ENCODE measurements at places on chromosomes 6 and 20. TPM values are rescaled to one million over a fixed set of nuclear protein-coding genes. Genes with fewer than 3 reads are reported as not detected.

Gene FOXS1
- not detected for polyA plus RNA-seq

Gene DSE
- 14.6 TPM for polyA plus RNA-seq

Gene RUNX2
- polyA plus RNA-seq, result 1.3 TPM

Gene PDCD2
- polyA plus RNA-seq, result 81.0 TPM

Gene MYLIP
- 84.0 TPM for polyA plus RNA-seq

Gene SLC32A1
- polyA plus RNA-seq, result not detected

Gene ATP9A
- polyA plus RNA-seq, result not detected

Gene FRS3
- 11.9 TPM for polyA plus RNA-seq

Gene MCCD1
- not detected for polyA plus RNA-seq

Gene KCNK16
- polyA plus RNA-seq, result not detected

Gene CPXM1
- polyA plus RNA-seq, result not detected

Gene HLA-DPA1
- polyA plus RNA-seq, result 1,237 TPM

Gene GRM1
- polyA plus RNA-seq, result not detected

Gene CLDN20
- polyA plus RNA-seq, result not detected

Gene RNF39
- polyA plus RNA-seq, result not detected

Gene ESR1
- 0.24 TPM for polyA plus RNA-seq

Gene CBLN4
- polyA plus RNA-seq, result not detected

Gene CALHM4
- not detected for polyA plus RNA-seq

Gene GNMT
- 7.8 TPM for polyA plus RNA-seq

Gene SERAC1
- 4.4 TPM for polyA plus RNA-seq

Gene RAET1L
- polyA plus RNA-seq, result not detected

Gene MUCL3
- polyA plus RNA-seq, result not detected

Gene TRIM15
- polyA plus RNA-seq, result not detected

Gene PLAGL1
- 46.5 TPM for polyA plus RNA-seq

Gene CGA
- not detected for polyA plus RNA-seq

Gene OVOL2
- not detected for polyA plus RNA-seq

Gene TTBK1
- not detected for polyA plus RNA-seq

Gene METTL24
- not detected for polyA plus RNA-seq

Gene SLC17A3
- not detected for polyA plus RNA-seq

Gene RREB1
- 2.1 TPM for polyA plus RNA-seq

Gene SYCP2L
- polyA plus RNA-seq, result not detected

Gene ADTRP
- not detected for polyA plus RNA-seq

Gene FNDC11
- polyA plus RNA-seq, result 0.23 TPM

Gene PNPLA1
- polyA plus RNA-seq, result 3.5 TPM

Gene LEMD2
- 11.4 TPM for polyA plus RNA-seq

Gene NRSN1
- polyA plus RNA-seq, result not detected

Gene HCRTR2
- not detected for polyA plus RNA-seq

Gene B3GALT4
- 6.5 TPM for polyA plus RNA-seq

Gene SPDEF
- not detected for polyA plus RNA-seq

Gene CD109
- polyA plus RNA-seq, result 0.08 TPM
